GM10248 (cell line): ENCODE measurements at places on chromosomes 1 and 21.

GRCh38 chr1:168347630-168348029 is 67.0 kb downstream of the TBX19 start:
- no peak for DNase-seq

- no peak for DNase-seq
These were observed 278.3 kb downstream of the KCTD3 start for GRCh38 chr1:215845234-215845891.

DNA sequence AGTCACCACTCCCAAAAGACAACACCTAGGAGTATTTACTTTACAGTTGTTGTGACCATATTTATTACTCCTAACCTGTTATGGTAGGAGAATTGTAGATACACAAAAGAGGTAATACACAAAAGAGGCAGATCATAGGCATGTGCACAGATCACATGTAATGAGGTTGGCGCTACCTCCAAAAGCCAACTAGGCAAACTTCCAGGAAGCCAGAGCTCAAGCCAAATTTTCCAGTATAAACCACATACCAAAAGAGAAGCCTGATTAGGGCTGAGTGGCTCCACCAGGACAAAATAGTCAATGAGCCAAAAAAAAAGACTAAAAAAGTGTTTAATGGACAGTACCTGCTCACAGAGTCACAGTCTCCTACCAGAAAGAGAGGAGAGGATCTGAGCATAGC is 195.0 kb upstream of the PBX1 start:
- DNase-seq: no peak

DNA sequence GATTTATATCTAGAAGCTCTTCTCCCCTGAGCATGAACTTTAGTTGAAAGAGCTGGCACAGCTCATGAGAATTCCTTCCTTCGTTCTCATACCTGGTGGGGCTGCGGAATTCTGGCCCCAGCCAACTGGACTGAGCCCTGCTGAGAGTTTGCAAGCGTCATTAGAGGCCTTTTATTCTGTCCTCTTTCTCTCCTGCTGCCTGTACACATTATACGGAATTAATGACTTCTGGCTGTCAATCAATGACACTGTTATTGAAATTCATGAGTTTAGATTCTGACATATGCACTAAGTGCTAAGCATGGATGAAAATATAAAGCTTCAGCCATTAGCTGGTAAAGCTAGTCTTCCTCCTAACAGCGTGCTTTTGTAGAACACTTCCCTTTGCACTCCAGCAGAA is 27.5 kb downstream of the KAZN start:
- no peak for DNase-seq

- no peak for DNase-seq
These were observed 12.4 kb downstream of the HYI start for GRCh38 chr1:43441166-43441893.

- DNase-seq: no peak
These were observed 310.2 kb downstream of the PTPRU start for GRCh38 chr1:29546496-29546895.

- no peak for DNase-seq
These were observed 89.7 kb downstream of the SMYD2 start for GRCh38 chr1:214370615-214371014.

DNA sequence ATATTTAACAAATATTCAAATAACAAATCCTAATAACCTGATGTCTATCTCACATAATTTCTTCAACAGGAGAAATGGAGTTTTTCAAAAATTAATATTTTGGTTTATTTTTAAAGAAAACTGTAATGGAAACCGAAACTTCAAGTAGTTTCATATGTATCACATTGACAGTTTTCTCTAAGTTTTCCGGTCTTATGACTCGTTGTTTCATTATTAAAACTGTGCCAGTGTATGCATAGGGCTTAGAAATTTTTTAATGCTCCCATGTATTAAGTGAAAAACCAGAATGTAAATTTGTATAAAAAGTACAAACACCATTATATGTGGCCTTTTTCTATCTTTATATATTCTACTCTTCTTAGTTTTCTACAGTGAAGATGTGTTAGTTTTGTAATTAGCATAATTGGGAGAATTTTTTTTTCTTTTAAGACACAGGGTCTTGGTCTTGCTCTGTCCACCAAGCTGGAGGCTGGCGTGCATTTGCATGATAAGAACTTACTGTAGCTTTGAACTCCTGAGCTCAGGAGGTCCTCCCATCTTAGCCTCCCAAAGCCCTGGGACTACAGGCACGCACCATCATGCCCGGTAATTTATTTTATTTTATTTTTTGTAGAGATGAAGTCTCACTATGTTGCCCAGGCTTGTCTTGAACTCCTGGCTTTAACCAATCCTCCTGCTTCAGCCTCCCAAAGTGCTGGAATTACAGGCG is 43.9 kb upstream of the SAMSN1 start:
- peak; percentile 28 for DNase-seq

DNA sequence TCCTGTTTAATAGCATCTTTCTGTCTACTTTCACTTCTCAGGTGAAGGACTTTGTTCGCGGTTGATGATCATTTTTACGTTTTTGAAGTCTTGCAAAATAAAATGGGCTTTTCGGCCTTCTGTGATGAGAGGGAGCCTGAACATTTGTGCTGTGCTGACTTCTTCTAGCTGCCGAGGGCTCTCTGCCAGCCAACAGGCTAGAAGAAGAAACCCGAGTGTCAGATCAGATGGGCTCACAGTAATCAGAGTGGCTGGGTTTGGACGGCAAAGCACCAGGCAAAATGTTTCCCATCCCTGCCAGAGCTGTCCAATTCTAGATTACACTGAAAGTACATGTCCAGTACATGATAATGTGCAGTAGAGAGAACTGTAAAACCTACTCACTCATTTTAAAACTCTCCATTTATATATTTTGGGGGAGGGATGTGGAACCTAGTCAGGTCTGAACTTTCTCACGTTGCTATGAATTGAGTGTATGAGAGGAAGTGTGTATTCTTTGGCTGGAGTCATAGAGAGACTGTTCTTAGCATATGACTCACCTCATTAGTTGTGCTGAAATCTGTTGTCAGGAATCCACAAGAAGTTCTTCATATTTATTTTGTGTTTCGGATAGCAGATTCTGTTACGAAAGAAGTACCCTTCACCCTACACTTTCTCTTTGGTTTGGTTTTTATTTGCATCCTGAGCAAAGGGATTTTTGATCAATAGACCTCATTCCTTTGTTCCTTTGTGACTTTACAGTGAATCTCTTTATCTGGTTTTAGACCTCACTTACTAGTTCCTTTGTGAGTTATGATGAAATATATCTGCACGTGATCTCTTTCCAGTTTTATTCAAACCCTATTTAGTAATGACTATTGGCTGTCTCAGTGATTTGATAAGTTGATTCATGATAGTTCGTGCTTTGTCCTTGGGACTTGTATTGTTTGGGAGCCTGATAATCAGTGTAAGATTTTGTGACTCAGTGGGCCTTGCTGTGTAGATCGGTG is 4.8 kb downstream of the ATP1A1 start:
- peak; percentile 69 for DNase-seq

GRCh38 chr1:3717715-3718601 is 34.3 kb upstream of the CCDC27 start:
- peak; percentile 80 for DNase-seq

DNA sequence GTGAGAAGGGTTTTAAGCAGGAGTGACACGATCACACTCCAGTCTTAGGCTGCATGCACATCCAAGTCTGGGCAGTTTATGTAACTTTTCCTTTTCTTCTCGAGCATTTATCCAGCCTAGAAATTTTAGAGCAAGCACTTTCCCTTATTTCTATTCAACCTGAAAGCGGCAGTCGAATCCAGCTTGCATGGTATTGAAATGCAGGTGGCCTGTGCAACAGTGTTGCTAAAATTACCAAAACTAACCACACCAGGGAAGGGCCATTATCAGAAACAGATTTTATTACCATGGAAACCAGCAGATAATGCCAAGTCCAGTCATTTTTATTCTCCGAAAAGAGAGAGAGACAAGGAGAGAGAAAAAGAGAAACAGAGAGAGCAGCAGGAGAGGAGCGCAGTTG is 179.9 kb upstream of the ZC3H12A start:
- DNase-seq: no peak

GRCh38 chr1:185170291-185170848 is 13.4 kb downstream of the SWT1 start:
- DNase-seq: peak; percentile 68

DNA sequence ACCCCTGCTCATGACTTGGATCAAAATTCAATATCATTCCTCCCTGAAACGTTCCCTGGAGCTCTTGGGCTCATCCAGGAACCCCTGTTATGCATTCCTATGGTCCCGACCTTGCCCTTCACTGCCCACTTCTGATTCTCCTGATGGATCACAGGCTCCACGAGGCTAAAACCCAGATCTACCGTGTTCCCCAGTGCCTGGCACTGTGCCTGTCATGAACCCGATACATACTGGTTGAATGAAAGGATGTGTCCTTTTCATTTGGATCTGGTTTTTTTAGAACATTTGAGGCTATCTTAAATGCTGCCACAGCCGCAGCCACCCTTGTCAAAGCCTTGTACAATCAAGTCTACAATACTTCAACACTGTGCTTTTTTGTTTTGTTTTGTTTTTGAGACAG is 22.2 kb upstream of the OPRD1 start:
- no peak for DNase-seq

DNA sequence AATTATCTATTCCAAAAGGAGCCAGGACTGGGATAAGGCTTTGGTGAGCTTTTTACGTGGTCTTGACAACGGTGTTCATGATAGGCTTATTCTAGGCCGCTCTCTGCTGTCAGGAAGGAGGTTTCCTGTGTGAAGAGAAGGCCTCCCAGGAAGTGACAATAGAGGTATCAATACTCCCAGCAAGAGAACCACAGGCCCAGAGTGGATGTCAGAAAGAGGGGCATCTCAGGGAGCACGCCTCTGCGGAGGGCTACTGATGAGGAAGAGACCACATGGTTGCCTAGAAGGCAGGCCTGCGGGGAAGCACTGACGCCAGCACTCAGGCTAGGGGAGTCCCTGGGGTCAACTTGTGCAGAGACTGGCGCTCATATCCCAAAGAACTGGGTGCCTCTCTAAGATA is 60.4 kb downstream of the ITPKB start:
- DNase-seq: no peak
